ENCODE measurements at places on chromosomes 13 and 19. TPM values are rescaled to one million over a fixed set of nuclear protein-coding genes. Genes with fewer than 3 reads are reported as not detected.

- no peak for DNase-seq
Measured at GRCh38 chr13:113967729-113968462, 6.0 kb downstream of the C13orf46 start.

GRCh38 chr13:51044023-51044665 is 66.9 kb downstream of the C13orf42 start:
- no peak for DNase-seq

SHD gene
- polyA plus RNA-seq, result 1.5 TPM

GRCh38 chr19:50500753-50501151 is 10.2 kb downstream of the JOSD2 start:
- DNase-seq, result no peak

- DNase-seq, result no peak
Measured at GRCh38 chr13:111131048-111131447, 15.9 kb downstream of the ARHGEF7 start.

GRCh38 chr19:58351558-58351878 is 1.8 kb downstream of the A1BG start:
- no peak for DNase-seq

MIA gene
- polyA plus RNA-seq, result 0.19 TPM

PLK5 gene
- 0.14 TPM for polyA plus RNA-seq

GRCh38 chr13:104750377-104750776 is 1684.2 kb upstream of the SLC10A2 start:
- no peak for DNase-seq

AKAP11 gene
- polyA plus RNA-seq, result 41.1 TPM

S1PR5 gene
- 0.78 TPM for polyA plus RNA-seq

DNA sequence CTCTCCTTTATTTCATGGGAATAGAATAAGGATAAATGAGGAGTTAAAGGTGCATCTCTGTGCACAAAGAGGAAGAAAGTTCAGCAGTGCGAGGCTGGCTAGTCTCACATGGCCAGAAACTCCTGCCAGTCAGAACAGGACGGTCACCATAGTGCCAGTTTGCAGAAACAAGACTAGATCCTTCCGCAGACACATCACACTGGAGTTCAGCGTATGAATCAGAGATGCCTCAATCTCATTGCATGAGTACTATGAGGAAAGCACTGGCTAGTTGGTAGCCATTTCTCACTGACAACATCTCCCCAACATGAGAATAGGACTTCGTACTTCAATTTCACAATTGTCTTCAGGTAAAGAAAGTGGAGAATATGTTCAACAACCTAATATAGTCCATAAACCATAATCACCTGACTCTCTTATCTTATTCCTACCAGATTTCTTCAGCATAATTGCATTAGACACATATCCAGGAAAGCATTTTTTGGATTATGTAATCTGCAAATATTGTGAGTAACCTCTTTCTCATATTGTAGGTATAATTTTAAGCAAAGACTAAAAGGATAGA is 34.9 kb downstream of the RXFP2 start:
- DNase-seq, result no peak

- DNase-seq, result no peak
Measured at GRCh38 chr19:1327125-1327524, 41.5 kb downstream of the EFNA2 start.

ADGRE1 gene
- polyA plus RNA-seq, result 0.06 TPM

DNA sequence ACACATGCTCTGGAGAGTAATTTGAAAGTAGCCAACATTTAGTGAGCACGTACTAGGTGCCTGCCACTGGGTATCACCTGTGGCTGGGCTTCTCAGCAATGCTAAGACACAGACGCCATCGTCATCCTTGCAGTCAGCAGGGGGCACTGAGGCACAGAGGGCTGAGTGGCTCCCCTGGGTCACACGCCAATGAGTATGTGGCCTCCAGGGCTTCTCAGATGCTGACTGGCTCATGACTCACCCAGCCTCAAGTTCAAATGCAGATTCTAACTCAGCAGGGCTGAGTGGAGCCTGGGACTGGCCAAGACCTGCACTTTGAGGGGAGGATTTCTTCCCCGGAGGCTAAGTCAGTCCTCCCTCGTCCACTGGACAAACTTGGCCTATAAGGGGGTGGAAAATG is 115.1 kb upstream of the CACNA1A start:
- DNase-seq, result no peak

SWSAP1 gene
- polyA plus RNA-seq, result 3.6 TPM

Measured in renal cortex interstitium (tissue), 15 donors.